ENCODE measurements at places on chromosomes 7 and 10.

DNA sequence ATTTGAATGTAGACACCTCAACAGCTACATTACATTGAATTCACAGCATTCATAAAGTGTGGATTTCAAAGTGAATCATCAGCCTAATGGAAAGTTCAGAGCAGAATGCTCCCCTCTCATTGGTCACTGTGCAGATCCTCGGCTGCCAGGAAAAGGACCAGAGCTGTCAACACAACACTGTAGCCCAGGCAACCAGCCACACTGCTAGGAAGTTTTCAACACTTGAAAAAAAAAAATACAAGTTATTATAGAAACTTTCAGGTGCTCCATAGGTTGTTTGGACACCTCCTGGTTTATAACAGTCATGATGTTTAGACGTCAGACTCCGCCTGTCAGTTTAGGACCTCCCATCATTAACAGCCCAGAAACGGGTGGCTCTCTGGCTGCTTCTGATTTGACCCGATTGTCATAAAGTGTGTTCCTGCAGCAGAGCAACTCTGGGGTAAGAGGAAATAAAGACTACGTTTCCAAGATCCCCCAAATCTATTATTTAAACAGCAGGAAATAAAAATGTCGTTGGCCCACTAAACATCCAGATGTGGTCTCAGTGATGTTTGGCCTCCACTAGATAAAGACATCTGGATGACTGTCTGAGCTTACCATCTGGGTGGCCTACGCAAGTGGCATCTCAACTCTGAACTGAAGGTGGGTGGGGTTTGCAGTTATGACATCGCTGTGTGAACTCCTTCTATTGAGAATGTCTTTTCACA, 117.4 kb downstream of the CABCOCO1 start:
- no peak for DNase-seq

DNA sequence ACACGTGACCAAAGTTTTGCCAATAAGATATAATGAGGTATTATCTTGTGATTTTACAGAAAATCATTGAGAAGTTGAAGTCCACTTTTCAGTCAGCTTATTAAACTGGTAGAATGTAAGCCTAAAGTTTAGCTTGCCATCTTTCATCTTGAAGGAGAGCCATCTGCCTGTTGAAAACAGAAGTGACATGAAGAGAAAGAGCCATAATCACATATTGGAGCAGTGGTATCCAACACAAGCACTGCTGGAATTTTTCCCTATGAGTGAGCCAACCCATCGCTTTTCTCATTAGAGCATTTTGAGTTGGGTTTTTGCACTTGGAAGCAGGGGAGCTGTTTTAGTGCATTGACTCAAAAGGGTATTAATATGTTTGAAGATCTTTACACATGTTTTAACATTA, 117.6 kb upstream of the FERD3L start:
- DNase-seq, result no peak

DNA sequence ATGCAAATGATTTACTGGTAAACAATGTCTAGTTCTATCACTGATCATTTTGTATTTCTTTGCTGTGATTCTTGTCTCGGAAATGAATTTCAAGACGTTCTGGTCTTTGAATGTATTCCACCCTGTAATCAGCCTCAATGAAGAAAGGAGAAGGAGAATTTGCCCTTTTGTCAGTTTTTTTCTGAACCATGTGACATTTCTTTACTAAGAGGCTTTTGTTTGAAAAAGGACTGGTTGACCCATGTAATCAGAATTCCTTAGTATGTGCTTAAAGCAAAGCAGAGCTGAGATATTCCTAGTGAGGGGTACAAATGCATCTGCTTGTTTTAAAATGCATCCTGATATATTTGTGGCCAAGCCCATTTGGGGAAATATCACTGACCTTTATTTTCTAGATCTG, 581.6 kb downstream of the ETV1 start:
- no peak for DNase-seq

DNA sequence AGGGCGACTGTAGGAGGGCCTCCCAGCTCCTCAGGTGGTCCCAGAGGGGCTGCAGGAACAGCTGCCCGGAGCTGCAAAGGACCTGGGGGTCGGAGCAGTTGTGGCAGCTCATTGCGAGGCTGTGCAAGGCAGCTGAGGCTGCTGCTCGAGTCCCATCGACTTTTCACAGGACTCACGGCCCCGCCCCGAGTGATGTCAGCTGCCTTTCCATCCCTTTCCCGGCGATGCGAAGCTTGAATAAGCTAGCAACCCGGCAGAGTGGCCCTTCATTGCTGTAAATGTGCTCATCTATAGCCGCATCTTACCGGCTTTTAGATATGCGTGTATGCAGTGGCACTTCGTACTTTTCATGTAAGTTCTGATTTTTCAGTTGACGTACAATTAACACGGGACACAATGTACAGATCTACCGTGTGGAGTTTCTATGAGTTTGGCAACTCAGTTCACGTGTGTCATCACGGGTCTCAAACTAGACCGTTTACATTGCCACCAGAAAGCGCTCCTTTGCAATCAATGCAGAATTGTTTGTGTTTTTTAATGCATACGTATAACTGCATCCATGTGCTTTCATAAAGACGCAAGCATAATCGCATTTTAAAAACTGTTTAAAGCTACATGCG, at the start of gene CH25H:
Gene CH25H (minus strand): TSS at position 137 of the 620 bp plus-strand sequence. CDS start 25 bp downstream, at position 112.
- peak; percentile 68 for DNase-seq

- no peak for DNase-seq
Observed at GRCh38 chr10:118551535-118552100, 43.8 kb downstream of the PRLHR start.

DNA sequence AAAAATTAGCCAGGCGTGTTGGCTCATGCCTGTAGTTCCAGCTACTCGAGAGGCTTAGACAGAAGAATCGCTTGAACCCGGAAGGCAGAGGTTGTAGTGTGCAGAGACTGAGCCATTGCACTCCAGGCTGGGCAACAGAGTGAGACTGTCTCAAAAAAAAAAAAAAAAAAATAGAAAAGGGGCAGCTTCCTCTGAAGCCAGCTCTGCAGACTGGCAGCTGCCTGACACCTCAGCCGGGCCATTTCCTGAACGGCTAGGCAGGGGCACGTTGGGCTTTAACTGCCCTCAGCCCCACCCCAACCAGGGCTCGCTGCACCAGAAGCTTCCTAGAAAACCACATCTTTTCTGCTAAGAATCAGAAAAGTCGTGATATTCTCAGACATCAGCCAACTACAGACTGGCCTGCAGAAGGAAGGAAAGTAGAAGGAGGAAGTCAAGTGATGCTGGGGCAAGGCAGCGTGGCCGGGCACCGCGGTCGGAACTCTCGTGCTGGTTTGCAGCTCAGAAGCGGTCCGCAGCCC, 38.0 kb downstream of the PRKAG2 start:
- DNase-seq, result no peak

DNA sequence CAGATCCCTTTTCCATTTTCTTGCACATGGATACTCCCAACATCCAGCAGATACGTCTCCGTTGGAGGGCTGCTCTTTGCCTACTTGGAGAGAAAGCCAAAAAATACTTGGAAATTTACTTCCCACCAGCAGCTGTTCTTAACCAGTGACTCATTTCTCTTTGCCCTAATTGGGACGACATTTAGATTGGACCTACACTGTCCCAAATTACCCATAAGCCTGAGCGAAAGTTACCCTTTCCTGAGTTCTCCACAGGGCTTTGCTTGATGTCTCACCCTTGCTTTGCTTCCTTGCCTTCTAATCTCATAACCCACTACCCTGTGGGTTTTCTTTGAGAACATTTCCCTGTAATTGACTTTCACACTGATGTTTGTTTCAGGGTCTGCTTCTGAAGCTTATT, 48.1 kb downstream of the SAMD8 start:
- no peak for DNase-seq

- no peak for DNase-seq
Observed at GRCh38 chr10:90561666-90562065, 296.2 kb downstream of the HTR7 start.

DNA sequence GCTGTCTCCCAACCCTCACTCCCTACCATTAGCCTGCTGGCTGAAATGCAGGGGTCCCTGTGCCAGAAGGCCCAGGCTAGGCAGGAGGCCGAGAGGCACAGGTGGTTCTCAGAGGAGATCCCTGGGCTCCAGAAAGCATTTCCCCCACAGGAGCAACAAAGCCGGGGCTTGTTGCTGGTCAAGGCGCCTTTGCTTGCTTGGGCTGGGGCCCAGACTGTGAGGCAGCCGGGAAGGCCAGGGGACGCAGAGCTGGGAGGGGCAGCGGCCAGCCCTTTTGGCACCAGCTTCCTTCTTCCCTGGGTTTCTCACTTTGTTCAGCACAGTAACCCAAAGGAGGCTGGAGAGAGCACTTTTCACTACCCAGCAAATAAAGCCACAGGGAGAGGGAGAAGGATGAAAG, 48.6 kb downstream of the FBXW4 start:
- DNase-seq, result no peak

- no peak for DNase-seq
Observed at GRCh38 chr10:7457478-7458316, 46.9 kb upstream of the SFMBT2 start.

GRCh38 chr7:40156988-40157387, 22.2 kb downstream of the SUGCT start:
- DNase-seq, result no peak

DNA sequence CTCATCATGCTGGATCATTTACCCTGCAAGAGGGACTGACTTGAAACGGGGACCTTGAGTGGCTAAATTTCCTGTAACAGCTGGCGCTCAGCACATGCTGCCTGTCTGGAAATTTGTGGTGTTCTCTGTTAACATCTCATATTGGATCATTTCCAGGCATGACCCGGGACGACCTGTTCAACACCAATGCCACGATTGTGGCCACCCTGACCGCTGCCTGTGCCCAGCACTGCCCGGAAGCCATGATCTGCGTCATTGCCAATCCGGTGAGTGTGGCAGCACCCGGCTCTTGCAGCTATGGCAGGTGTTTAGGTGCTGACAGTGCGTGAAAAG, 9.9 kb downstream of the MDH2 start:
- no peak for DNase-seq

DNA sequence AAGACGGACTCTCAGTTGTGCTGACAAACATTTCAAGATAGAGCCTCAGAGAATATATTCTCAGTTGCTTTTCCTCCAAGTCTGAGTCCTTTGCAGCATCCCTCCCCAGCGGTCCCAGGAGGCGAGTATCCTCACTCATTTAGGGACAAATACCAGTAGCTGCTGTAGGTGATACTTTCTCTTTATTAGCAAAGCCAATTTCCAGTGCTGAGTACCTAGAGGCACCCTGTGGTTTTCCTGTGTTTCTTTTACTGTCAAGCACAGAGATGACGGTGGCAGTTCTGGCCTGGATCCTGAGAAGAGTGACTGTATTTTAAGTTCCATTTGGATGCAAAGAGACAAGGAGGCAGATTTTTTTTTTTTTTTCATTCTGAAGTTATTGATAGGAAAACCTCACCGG, 1058.4 kb downstream of the SORCS3 start:
- no peak for DNase-seq

GRCh38 chr7:82057476-82057875, 287.6 kb upstream of the HGF start:
- DNase-seq, result no peak

GRCh38 chr7:124497176-124497575, 268.4 kb downstream of the GPR37 start:
- no peak for DNase-seq

- no peak for DNase-seq
Observed at GRCh38 chr7:51000956-51001355, 218.3 kb upstream of the GRB10 start.

- DNase-seq, result no peak
Observed at GRCh38 chr10:115065801-115066200, 27.4 kb upstream of the ATRNL1 start.

- DNase-seq, result peak; percentile 52
Observed at GRCh38 chr7:108246227-108246837, 116.2 kb upstream of the LAMB4 start.

GRCh38 chr10:76311752-76312636, 880.6 kb downstream of the LRMDA start:
- DNase-seq, result no peak

DNA sequence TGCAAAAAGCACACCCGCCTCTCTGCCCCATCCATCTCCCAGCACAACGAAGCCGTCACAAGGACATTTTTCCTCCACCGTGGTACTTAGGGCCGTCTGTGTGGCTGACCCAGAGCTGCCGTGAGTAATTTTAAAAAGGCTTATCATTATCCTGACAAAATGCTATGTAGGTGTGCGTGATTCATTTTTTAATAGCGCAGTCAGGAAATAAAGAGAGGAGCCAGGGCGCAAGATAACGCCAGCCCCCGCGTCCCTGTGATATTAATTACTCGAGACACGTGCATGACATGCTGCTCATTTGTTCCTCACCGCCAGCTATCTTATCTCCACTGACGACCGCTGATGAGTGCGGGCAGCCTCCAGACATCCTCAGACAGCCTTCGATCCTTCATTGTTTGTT, 332.7 kb upstream of the PFKP start:
- DNase-seq, result no peak

DNA sequence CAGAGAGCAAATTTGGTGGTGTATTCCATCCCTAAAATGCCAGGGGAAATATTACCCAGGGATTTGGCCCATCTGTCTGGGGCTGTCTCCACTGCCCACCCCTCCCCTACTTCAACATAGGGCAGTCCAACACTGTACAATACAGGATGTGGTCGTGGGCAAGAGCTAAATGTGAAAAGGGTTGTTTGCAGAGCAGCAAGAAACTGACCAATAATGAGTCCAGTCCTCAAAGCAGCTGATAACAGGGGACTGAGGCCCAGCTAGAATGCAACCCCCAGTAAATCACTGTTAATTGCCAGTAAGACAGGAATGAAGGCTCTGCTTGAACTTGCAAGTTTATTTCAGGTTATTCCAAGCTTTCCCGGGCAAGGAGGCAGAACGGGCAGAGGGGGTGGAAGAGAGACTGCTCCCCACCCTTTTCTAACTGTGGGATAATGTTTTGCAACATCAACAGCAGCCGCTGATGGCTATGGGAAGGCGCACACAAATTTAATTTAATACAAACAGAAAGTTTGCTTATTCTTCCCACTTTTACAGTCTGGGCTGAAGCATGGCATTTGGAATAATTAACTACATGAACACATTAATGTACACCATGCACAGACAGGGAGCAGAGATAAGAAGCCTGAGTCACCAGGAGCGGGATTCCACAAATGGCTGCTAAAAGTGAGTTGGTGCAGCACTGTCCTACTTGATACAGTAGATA, 36.8 kb downstream of the AFAP1L2 start:
- peak; percentile 33 for DNase-seq

GRCh38 chr7:19024261-19024660, 93.2 kb downstream of the TWIST1 start:
- peak; percentile 20 for DNase-seq

- no peak for DNase-seq
Observed at GRCh38 chr10:111075577-111076185, 1.1 kb upstream of the ADRA2A start.

DNA sequence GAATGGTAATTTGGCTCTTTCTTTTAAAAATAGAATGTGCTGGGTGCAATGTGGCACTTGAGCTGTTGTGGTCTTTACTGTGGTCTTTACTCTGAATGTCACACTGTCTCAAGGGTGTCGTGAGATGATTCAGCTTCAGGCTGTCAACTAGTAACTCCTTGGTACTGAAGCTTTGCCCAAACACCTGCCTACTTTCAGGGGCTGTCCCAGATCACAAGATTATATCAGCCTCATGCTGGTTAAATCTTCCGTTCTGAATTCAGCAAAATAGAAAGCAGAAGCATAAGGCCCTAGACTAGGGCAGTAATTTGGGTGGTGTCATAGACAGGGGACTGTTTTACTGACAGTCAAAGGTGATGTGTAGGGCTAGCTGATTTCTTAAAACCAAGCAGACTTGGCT, 110.9 kb downstream of the BAMBI start:
- DNase-seq, result no peak

All from hepatic stellate cell (primary cell).